Activated T-helper 2 cell treated with anti-CD3 and anti-CD28 coated beads, Interferon-gamma antibody, Interleukin-2, Interleukin-4, amounts not matched to agents 10 μg/mL and 5 μg/mL and 100 μg/mL, durations not matched to agents 14 hours and 24 hours and 36 hours (primary cell): ENCODE measurements at places on chromosomes 7 and 10.

GRCh38 chr7:213324-213993, 21.1 kb downstream of the FAM20C start:
- DNase-seq: no peak

GRCh38 chr7:93646538-93646937, 72.0 kb upstream of the CALCR start:
- DNase-seq: no peak

GRCh38 chr7:117195361-117196029, 127.4 kb downstream of the WNT2 start:
- no peak for DNase-seq

DNA sequence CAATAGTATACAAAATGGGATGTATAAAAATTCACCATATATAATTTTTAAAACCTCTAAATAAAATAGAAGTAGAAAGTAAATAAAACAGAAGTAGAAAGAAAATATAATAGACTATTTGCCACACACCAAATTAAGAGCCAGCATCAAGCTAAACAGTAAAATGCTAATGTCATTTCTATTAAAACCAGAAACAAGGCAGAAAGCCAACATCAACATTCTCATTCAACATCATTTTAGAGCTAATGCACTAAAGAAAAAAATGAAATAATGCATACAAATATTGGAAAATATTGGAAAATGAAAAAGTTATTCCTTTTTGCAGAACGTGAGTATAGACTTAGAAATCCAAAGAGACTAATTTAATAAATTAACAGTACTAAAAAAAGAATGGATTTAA, 23.4 kb upstream of the RELN start:
- DNase-seq: no peak
